Thymus (tissue), 14 donors: ENCODE measurements at places on chromosomes 6 and 20. TPM values are rescaled to one million over a fixed set of nuclear protein-coding genes. Genes with fewer than 3 reads are reported as not detected.

Gene PTCRA
- 145 TPM for total RNA-seq

Gene EYA2
- total RNA-seq, result 11.1 TPM

- H3K27ac ChIP-seq, result no peak overlapping the region
- peaks cover 18% of the 10 kb centered on the region for H3K36me3 ChIP-seq
- H3K27me3 ChIP-seq, result no peaks in the 10 kb centered on the region
- no peak for DNase-seq
Observed at GRCh38 chr6:111769365-111770152, 103.7 kb downstream of the FYN start.

Gene PAK5
- total RNA-seq, result 0.19 TPM

- no peak for DNase-seq
- H3K36me3 ChIP-seq, result no peaks in the 10 kb centered on the region
- H3K4me1 ChIP-seq, result no peaks in the 10 kb centered on the region
- H3K4me3 ChIP-seq, result no peak overlapping the region
- no peak overlapping the region for H3K27ac ChIP-seq
Observed at GRCh38 chr6:11016452-11016851, 27.7 kb downstream of the ELOVL2 start.
